Chondrocyte (in vitro differentiated cells): ENCODE measurements at places on chromosomes 5 and 9.

DNA sequence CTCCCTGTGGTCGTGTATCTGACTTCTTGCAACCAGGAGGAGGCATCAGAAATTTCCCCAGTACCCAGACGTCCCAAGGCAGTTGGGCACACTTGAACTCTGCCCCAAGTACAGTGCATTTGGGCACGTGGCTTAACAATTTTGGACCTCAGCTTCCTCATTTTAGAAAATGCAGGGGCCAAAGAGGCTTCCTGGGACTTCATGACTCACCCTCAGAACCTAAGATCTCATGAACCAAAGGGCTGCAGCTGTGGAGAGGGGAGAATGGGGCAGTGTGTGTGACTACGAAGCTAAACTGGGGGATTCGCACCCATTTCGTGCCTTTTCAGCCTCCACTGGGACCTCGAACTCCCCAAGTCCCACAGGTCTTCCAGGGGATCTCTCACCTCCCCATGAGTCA lies 59.2 kb downstream of the SYK start:
- no peak for DNase-seq

DNA sequence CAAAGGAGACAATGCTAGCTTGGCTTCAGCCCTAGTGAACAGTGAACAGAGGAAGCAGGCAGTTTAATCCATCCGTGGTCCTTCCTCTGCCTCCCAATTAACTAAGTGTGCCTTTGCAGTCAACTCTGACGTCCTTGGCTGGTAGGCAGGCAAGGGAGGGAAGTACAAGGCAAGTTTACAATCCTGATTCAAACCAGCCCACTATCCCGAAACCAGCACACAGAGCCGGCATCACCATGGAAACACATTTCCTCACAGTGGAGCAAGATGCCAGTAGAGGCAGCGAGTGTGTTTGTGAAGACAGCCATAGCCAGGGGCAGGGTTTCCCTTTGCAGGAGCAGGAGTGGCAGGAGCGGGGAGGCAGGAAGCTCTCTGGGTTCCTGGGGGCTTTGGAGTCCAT lies 73.9 kb downstream of the GOLPH3 start:
- DNase-seq, result no peak

- no peak for DNase-seq
Measured at GRCh38 chr5:96826071-96826470, 18.3 kb upstream of the ERAP1 start.

DNA sequence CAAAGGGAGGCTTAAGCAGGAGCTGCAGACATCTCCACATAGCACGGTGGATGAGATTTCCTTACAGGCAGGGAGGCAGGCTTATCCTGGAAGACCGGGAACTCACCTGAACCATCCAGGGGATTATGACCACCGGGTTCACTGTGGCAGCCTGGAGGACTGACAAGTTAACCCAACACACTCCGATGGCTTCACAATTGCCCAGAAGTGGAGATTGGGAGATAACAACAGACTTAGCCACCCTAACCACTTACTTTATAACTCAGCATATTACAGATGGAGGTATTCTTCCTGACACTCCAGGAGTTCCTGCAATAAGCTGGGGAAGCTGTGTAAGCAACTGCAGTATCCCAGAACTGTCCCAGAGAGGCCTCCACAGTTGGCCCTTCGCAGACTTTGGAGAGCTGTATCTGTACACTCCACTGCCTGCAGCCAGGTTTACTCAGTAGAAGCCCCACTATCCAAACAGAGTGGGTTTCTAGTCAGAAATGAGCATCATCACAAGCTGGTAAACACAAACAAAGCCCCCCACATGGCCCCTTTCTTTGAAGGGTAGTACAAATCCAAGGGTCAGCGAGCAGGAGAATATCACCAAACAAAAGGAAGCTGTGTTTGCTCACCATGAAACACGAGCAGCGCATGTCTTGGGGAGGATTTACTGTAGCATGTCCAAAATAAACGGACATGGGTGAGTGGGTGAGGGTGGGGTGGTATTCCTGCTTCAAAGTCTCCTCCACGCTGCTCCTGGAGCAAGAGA lies 462.2 kb downstream of the RASEF start:
- no peak for DNase-seq

DNA sequence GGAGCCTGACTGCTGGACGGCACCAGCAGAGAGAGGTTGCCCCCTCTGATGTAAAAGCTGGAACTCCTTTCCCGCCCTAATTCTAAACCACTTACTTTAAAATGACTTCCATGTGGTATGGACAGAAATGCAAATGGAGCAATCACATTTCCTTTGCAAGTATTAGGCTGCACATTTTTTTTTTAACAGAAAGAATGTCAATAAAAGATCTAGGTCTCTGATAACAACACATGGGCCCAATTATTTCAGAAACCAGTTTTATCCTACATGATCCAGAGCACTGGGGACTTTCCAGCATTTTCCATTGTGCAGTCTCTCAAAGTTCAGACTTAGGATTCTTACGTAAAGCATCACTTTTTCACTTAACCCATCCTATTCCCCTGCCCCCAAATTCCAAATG lies 203.7 kb downstream of the NXNL2 start:
- no peak for DNase-seq

DNA sequence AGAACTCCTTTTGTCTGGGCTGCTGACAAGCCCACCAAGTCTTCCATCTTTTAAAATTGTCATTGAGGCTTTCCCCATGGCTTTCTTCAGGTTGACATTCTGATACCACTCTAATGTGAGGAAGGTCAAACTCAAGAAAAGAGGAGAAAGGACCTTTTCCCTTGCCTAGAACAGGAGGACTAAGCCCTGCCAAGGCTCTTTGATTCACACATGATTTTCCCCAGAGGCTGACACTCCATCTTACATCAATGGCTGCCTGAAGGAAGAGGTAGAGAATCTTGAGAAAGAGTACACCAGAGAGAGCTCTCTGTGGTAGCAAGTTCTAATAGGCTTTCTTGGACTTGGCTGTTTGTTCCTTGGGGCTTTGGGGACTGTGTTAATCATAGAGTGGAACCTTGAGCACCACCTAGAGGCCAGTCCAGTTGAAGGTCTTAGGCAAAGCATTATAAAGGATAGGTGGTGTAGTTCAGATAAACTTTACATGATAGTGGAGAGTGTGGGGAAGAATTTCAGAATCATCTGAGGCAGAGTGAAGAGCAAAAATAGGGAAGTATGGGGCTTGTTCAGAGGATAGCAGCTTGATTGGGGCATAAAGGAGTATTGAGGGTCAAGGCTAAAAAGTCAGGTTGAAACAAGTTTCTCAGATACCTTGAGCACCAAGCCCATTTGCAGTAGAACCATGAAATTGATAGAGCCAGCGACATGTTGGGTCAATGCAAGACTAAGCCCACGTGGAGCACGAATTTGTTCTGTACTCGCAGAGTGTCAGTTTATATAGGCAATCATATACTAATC lies 36.7 kb downstream of the NDFIP1 start:
- no peak for DNase-seq

GRCh38 chr9:131516100-131516499 lies 13.4 kb downstream of the POMT1 start:
- no peak for DNase-seq

DNA sequence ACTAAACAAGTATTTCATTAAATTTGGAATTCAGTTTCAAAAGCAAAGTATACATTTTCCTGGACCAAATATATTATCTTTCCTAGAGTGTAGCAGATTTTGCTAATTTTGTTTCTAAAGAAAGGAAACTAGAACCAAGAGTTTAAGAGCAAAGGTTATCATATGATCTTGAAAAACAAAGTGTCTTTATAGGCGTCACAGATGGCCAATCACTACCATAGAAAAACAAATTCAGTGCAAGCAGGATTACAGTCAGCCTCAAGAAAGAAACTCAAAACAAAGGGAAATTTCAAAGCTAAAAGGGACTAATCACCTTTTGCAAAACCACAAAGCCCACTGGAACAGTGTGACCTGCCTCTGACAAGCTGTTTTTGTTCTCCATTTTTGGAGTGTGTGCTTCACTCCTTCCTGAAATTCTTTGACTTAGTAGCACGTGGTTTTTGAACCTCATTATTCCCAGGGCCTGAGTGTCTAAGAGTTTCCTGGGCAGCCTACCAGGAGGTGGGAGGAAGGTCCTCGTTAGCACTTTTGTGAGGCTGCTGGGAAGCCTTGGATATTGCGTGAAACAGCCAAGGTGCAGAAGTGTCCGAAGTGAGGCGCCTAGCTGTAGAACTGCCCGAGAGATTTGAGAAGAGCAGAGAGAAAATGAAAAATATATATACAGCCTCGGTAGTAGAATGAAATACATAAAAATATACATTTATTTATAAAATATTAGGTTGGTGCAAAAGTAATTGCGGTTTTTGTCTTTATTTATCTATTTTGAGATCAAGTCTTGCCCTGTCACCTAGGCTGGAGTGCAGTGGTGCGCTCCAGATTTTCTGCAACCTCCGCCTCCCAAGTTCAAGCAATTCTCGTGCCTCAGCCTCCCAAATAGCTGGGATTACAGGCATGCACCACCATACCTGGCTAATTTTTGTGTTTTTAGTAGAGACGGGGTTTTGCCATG lies 246.1 kb downstream of the MARCHF11 start:
- DNase-seq, result no peak

- no peak for DNase-seq
Measured at GRCh38 chr5:73066466-73066865, 53.9 kb upstream of the TMEM171 start.

GRCh38 chr5:10949856-10950630 lies 189.0 kb upstream of the DAP start:
- DNase-seq, result no peak

DNA sequence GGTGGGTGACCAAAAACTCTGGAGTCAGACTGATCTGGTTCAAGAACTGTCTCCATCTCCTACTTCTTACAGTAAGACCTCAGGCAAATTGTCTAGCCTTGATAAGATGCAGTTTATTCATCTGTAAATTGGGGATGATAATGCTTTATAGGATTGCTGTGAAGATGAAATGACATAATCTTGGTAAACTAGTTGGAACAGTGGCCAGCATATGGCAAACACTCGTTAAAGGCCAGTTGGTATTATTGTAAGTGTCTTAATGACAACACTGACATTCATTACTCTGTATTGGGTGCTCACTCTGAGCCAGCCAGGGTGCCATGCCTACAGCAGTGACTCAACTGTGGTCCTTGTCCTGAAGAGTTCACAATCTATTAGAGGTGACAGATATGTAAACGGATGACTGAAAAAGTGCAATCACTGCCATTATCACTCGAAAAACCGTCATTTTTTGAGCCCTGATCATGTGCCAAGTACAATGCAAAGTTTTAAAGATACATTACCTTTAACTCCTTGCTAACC lies 84.9 kb upstream of the HSPA9 start:
- no peak for DNase-seq

DNA sequence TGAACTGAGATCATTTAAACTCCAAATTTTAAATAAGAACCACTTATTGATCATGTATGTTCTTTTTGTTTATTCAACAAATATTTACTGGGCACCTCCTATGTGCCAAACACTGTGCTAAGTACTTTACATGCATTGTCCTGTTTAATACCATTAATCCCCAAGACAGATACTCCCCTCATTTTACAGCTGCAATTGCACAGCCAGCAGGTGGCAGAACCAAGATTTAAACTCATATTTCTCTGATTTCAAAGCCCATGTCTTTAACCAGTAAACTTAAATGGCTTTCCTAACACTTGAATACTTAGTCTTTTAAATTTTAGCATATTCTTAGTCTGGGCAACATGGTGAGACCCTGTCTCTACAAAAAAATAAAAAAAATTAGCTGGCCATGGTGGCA lies 43.4 kb upstream of the KIAA1958 start:
- DNase-seq, result no peak

DNA sequence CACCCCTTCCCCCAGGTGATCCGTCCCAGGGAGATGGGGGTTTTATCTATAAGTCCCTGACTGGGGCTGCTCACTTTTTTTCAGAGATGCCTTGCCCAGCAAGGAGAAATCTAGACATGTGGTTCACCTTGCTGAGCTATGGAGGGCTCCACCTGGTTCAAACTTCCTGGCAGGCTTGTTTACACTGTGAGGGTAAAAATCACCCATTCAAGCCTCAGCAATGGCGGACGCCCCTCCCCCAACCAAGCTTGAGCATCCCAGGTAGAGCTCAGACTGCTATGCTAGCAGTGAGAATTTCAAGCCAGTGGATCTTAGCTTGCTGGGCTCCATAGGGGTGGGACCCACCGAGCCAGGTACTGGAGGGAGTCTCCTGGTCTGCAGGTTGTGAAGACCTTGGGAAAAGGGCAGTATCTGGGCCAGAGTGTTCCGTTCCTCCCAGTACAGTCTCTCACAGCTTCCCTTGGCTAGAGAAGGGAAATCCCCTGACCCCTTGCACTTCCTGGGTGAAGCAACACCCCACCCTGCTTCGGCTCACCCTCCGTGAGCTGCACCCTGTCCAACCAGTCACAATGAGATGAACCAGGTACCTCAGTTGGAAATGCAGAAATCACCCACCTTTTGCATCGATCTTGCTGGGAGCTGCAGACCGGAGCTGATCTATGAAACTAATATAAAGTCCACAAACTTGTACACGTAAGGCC lies 231.7 kb downstream of the CTNND2 start:
- DNase-seq, result no peak

GRCh38 chr5:112109331-112110007 lies 309.6 kb downstream of the EPB41L4A start:
- no peak for DNase-seq

DNA sequence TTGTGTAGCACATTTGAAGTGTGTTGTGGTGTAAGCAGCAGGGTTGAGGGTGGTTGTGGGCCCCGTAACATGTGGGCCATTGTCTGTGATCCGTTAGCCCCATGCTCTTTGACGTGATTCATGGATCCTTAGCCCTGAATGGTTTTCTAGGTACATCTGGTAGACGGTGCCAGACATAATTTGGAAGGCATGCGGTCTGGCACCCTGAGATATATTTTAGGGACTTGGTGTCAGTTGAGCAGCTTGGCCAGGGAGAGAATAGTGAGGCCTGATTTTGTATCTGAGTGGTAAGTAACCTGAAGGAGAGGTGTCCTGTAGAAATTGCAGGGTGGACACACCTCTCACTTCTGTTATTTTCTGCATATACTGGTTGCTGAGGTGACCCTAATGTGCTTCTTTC lies 10.9 kb downstream of the SH3GL2 start:
- no peak for DNase-seq
